Mucosa of gallbladder (tissue), 1 donor: ENCODE measurements at places on chromosomes 1 and 21. TPM values are rescaled to one million over a fixed set of nuclear protein-coding genes. Genes with fewer than 3 reads are reported as not detected.

The SELL gene
- total RNA-seq = 5.6 TPM

GRCh38 chr1:221891708-221892107 is 149.8 kb upstream of the DUSP10 start:
- no peak for DNase-seq

- peak; percentile 72 for DNase-seq
Observed at GRCh38 chr1:156689035-156689952, 12.1 kb upstream of the NES start.

- DNase-seq = no peak
Observed at GRCh38 chr1:152906023-152906565, 2.3 kb upstream of the IVL start.

The CSDE1 gene
- 523 TPM for total RNA-seq

DNA sequence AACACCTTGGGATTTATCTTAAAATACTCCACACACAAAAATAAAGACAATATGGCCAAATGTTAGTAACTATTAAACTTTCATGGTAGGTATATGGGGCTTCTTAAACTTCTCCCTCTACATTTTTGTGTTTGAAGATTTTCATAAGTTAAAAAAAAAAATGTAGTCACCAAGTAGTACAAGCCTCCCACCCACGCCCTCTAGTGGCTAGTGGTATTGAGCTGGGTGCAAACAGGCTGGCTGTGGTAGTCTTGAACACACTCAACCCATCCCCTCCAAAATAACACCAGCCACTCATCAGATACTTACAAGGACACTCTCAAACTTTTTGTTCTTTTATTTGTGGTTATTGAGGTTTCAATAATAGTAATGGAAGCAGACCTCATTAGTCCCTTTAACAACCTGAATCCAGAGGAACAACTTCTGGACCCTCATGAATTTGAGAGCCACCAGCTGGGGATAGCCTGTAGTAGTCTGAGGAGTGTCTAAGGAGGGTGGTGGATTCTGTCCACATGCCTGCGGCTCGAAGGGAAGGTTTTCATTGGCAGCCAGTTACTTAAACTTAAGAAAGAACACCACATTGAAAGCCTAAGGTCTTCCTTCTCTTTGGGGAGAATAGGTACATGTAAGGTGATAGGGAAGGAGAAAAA is 15.6 kb downstream of the RD3 start:
- peak; percentile 72 for DNase-seq

- DNase-seq = no peak
Observed at GRCh38 chr1:26844424-26845196, 18.1 kb downstream of the ZDHHC18 start.

DNA sequence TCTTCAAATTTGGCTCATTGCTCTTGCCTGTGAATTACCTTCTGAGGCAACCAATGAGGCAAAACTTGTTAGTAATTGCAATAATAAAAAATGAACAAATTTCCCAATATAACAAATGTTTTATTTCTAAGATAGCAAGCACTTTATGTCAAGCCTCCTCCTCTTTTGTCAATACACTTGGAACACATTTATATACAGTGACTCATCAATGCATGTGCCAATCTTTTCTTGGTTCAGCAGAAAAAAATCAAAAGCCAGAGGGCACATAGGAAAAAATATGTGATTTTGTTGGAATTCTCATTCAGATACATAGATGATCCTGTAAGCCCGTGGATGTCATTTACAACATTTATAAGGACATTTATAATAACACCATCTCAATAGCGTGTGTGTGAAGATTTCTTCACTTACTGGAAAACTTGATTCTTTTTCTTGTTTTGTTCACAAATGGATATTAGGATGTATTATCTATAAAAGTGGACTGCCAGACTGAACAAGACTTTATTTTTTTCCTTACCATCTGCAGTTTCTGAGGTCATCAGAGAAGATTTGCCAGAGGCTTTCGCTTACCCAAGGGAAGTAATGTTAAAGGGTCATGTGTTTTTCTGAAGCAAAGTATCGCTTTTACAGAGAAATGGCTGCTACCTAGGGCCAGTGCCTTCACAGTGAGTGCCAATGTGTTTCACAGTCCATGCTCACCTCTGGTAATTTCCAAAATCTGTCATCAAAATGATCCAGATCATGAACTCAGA is 645.7 kb upstream of the PTBP2 start:
- no peak for DNase-seq

DNA sequence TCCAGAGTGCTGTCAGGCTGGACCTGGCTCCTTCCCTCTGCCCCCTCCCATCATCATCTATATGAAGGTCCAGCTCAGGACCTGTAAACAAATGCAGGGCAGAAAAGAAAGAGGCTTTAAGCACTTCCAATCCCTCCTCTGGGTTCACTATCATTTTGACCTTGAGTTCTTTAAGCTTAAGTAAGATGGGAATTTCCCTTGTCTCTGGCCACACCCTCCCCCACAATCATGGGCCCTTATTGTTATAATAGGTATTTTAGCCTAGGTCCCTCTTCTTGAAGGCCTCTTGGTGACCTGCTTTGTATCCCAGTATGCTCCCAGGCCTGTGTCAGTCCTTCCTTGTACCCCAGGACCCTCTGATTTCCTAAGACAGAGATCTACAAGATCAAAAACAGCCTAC is 45.1 kb upstream of the EPS15 start:
- DNase-seq = no peak

DNA sequence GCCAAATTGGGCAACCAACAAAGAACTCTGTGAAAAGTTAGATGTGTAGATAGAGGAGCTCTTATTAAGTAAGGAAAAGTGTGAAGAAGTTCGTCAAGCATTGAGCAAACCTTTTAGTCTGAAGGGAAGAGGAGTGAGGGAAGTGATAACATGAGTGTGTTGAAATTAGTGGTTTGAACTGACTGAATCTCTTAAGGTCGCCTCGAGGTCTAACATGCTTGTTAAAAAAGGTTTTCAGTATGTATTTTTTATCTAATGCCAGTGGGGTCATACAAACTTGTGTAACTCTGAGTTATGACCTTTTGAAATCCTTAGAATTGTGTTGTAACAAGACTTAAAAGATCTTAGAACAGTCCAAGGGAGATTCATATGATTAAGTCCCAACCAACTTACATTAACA is 34.1 kb downstream of the SOAT1 start:
- no peak for DNase-seq

DNA sequence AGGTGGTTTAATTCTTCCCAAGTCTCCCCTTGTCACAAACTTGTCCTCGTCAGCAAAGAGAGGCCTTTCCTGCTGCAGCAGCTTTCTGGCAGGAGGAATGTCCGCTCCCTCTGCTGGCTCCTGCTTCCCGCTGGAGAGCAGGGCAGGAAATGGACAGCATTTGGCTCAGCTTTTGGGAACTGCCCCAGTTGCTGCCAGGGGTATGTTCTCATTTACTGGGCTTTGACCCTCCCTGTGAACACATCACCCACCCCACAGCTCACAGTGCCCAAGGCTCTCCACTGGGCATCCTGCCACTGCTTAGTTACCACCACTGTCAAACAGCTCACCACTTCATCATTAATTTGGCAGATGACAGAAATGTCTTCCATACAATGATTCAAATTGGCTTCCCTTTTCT is 75.4 kb downstream of the MRPL37 start:
- DNase-seq = peak; percentile 53

The FAM72D gene
- total RNA-seq = 0.52 TPM

DNA sequence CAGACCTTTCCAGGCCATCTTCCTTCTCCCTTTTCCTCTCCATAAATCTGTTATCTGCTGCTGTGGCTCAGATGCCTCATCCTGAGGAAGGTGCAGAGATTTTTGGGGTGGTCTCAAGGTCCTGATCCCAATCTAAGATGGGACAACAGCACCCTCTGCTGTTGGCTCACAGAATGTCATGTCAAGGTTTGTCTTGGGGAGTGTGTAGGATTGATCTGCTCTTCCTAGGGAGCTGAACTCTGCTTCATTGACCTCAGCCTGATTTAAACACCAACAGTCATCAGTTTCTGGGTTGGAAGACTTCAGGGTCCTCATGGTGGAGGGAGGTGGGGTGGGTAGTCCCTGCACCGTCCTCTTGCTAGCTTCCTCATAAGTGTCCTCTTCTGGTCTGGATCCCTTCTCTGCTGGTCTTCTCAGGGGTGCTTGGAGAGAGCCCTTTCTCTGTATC is 62.8 kb upstream of the LAX1 start:
- DNase-seq = peak; percentile 30

DNA sequence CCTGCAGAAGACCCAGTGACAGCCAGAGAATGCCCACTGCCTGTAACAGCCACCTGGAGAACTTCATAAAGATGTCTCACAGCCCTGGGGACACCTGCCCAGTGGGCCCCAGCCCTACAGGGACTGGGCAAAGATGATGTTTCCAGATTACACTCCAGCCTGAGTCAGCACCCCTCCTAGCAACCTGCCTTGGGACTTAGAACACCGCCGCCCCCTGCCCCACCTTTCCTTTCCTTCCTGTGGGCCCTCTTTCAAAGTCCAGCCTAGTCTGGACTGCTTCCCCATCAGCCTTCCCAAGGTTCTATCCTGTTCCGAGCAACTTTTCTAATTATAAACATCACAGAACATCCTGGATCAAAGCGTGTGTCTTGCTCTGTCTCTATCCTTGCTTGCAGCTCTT is 14.7 kb upstream of the PINK1 start:
- DNase-seq = no peak

The OR14K1 gene
- total RNA-seq = not detected

DNA sequence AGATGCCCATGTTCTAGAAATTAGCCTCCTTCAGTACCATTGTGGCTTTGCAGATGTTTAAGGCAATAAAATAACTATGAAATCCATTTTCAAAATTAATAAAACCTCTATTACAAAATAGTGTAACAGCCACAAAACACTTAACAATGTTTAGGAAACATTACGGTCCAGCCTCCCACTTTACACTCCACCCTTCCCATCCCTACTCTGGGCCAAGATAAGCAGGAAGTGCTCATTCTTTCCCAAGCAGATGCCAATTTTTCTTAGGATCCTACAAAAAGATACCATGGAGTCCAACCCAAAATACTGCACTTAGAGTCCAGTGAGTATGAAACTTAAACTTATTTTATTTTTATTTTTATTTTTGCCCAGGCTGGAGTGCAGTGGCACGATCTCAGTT is 150.8 kb downstream of the NR5A2 start:
- DNase-seq = no peak

The LCE1C gene
- total RNA-seq = not detected

The GRIK3 gene
- 1.1 TPM for total RNA-seq

DNA sequence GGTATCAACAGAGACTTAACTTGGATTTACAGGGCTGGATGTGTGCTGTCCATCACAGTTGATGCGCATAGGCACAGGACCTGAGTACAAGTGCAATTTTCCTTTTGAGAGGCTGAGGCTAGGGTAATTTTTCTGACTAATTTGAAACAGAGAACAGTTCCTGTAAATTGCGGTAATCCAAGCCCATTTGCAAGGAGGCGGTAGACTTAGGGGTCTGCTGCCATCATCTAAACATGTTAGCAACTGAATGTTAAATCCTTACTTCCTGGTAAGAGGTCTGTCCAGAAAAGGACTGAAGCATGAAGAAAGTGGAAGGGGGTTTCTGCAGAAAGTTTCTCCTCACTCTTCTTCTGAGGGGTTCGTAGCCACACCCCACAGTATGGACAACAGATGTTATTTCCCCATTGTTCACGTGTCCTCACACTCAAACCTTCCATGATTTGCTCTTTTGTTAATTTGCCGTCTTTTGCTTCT is 23.7 kb upstream of the C1orf198 start:
- no peak for DNase-seq

The MEGF6 gene
- 43.4 TPM for total RNA-seq

The TNNI3K gene
- total RNA-seq = 1.3 TPM

The SH2D1B gene
- 0.12 TPM for total RNA-seq

DNA sequence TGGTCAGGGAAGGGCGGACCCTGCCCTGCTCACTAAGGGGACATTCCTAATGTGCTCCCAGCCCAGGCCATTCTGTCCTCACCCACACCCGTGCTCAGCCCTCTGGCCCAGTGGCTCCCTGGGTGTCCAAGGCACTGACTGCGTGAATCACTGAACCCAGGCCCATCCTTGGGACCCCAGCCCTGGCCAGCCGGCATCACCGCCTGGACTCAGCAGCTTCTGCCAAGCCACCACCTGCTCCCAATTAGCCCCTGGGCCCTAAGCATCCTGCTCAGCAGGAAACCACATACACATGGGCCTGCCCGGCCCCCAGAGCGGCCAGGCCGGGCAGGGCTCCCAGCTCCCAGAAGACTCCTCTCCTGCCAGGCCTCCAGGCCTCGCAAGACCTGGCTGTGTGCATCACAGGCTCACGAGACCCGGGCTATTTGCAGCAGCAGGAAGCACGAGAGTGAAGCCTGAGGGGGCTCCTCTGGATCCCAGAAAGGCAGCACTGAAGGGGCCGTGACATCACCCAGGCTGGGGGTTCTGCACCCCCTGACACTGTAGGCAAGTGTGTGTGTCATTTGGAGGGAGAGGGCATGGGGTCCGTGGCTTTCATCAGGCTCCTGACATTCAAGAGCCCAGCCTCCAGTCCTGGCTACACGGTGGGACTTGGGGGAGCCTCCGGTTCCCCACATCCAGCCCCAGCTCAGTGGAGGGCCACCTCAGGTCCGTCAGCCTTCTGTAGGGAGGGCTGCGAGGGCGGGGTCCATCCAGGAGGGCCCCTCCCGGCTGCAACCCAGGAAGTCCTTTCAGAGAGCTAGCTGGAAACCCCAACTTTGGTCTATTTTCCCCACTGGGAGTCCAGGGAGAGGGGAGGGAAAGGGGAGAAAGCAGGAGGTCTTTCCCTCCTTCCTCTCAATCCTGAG is 1.6 kb downstream of the MFAP2 start:
- peak; percentile 72 for DNase-seq

DNA sequence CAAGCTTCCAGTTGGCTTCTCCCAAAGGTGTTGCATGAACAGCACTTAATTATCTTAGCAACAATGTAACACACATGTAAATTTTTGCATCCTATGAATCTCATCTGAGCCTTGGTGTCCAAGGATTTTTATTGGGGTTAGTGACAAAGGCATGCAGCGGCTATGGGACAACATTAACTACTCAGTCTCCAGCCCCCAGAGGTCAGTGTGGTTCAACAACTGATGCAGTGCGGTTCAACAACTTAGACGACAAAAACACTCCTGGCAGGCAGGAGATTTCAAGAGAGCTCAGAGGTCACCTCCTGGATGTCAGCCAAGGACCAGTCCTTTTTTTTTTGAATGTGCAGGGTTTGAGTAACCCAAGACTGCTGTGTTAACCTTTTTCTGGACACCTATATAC is 77.5 kb upstream of the HMCN1 start:
- no peak for DNase-seq

DNA sequence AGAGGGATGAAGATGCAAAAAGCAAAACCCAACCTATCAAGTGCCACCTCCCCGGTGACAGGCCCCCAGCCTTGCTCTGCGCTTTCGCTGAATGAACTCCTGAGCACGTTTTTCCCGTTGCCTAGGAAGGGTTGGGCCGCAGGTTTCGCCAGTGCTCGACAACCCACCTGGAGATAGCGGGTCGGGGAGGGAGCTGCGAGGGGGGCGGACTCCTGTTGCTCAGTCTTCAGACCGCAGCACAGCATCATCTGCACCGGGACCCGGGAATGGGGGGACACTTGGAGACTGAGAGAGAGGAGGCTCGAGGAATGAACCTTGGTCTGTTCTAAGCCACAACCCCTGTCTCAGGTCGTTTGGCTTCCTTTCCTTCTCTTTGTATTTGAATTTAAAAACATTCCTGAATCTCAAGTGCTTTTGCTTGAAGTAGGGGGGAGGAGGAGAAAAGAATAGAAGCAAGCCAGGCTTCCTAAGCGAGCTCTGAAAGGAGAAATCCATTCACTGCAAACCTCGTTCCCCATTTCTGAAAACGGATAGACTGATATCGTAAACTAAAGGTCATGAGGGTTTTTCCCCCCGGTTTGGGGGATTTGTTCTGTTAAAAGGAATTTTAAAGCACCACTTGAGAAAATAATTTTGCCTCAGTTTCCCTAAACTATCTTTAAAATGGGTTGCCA is 1.2 kb downstream of the AK5 start:
- DNase-seq = no peak
